Activated T-helper 2 cell treated with anti-CD3 and anti-CD28 coated beads, Interferon-gamma antibody, Interleukin-2, Interleukin-4, amounts not matched to agents 10 μg/mL and 5 μg/mL and 100 μg/mL, durations not matched to agents 14 hours and 24 hours and 36 hours (primary cell): ENCODE measurements at places on chromosomes 5 and 9.

- DNase-seq: no peak
These were observed 279.2 kb downstream of the NSG2 start for GRCh38 chr5:174324680-174325079.

- no peak for DNase-seq
These were observed 45.3 kb upstream of the ACTBL2 start for GRCh38 chr5:57527870-57528269.

DNA sequence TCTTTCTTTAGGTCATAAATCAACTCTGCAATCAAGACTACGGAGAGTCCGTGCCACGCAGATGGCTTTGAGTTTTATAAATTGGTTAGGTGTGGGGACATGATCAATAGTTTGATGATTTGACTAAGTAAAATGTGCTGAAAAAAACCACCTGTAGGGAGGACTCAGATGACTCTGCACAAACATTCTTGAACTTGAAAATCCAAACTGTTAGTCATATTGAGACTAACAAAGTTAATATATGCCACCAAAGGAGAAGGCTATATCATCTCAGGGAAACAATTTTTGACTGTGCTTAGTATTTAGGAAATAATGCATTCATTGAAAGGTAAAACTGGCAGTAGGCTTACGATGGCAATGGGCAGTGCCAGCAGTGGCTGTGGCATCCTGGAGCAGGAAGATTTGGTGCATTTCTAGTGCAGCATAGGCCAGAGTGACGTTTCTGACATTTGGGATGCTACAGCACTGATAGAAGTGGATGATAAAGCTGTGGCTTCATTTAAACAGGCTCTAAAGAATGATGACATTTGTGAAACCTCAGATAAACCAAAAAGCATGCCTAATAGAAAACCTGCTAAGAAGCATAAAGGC is 291.1 kb downstream of the MLLT3 start:
- DNase-seq: no peak

- peak; percentile 45 for DNase-seq
These were observed 24.2 kb downstream of the TCF7 start for GRCh38 chr5:134138416-134139376.

GRCh38 chr5:120803282-120803681 is 339.2 kb downstream of the PRR16 start:
- DNase-seq: no peak

GRCh38 chr5:16897284-16897704 is 38.8 kb downstream of the MYO10 start:
- DNase-seq: no peak

DNA sequence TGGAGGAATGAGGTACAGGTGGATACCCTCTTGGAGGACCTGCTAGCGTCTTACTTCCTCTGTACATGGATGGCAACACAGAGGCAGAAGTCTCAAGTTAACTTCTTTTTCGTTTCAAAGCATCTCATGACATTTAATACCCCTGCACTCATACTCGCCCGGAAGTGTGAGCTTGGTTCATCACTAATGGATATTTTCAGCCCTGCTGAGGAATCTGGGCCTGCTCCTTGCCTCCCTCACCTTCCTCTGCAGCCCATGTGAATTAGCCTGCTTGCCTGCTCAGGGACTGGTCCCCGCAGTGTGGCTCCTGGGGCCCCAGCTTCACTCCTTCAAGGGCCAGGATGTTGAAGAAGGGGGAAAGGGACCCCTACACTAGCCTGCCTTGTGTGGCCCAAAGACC is 34.1 kb downstream of the GADD45G start:
- DNase-seq: no peak

GRCh38 chr9:34985311-34985899 is 4.1 kb upstream of the DNAJB5 start:
- peak; percentile 49 for DNase-seq

GRCh38 chr5:124663101-124663506 is 83.3 kb downstream of the ZNF608 start:
- no peak for DNase-seq

DNA sequence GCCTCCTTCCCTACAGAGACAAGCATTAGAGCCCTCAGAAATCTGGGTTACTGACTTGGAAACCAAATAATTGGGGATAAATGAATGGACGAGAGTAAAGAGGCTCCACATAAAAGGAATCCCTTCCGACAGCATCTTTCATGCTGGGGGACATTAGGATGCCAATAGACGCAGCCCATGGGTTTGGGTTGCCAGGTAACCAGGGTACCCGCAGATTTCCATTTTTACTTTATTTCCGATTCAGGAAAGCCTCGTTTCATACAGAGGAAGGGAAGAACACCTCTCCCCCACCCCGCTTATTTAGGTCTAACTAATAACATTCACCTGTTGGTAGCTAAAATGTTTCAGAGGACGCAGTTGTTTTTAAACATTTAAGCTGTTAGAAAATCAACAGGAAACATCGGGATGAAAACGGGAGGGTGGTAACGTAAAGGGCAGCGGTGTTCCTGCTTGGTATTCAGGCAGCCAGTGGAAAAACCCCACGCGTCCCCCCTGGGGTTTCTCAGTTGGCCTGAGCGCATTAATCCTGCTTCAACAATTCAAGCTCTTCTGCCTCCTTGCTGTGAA is 179.5 kb downstream of the YTHDC2 start:
- no peak for DNase-seq

DNA sequence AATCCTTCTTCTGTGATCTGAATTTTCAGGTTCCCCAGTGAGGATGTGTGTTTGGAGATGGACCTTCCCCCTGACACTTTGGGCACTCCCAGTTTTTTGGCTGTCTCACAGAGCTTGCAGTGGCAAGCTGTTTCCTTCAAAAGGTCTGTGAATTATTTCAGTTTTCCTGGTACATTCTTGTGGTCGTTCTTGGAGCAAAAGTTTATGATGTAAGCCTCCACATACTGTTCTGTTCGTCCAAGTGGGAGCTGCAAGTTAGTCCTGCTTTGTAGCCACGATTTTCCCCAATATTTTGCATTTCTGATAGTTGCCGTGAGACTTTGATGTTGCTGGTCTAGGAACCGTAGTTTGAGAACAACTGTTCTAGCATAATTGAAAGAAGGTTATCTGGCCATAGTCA is 88.3 kb downstream of the MTAP start:
- DNase-seq: no peak

DNA sequence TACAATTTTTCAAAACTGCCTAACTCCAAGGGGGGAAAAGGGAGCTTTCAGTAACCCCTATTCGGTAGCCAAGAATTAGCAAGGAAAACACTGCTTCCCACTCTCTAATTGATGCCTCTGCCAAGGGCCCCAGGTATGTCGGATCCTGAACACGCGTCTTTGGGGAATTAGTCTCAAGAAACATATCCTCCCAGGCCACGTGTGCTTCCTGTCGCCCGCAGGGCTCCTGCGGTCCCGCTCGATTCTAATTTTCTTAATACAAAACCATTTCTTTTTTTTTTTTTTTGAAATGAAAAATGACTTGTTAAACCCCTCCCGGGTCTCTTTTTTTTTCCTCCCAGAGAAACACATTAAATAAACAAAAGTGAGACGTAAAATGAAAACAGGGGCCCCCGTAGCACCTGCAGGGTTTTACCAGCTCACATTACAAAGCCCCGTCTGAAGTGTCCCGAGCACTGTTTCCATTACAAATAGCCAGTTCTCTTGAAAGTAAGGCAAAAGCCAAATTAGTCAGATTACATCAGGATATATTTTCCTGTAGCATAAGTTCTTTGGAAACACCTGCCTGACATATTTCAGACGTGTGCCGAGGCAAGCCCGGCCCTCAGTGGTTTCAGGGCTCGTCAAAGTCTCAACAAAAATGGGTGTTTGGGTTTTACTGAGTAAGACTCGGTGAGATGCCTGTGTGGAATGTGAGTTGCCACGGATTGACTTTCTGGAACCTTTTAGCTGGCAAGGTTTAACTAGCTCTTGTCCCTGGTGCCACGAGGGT is 21.5 kb downstream of the SMIM23 start:
- no peak for DNase-seq

DNA sequence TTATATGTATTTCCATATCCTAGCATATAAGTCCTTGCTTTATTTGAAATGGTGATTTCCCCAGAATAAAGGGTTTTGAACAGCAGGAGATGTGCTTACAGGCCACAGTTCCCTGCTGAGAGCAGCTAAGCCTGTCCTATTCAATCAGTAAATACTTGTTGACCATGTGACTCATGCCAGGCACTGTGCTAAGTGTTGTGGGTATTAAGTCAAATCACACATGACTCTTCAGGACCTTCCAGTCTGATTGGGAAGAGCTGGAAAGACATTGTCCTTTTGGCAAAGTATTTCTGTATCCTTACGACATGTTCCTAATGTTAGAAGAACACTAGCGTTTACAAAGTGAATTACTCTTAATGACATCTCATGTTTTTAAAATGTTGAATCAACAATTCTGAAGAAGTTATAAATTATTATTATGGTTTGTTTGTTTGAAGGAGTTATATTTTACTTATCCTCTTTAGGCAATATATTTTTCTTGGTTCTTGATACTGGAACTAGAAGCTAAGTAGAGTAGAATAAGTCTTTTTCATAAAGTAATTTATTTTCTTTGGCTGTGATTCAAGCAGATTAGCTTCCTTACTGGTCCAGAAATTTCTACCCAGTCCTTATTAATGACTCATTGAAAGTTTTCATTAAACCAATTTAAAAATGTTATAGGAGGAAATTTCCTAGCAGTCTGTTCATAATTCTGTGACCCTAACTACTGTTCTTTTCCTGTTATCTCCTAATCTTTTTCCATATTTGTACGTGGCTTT is 82.1 kb downstream of the GAPVD1 start:
- no peak for DNase-seq

GRCh38 chr9:80143899-80144298 is 572.1 kb downstream of the TLE4 start:
- no peak for DNase-seq

DNA sequence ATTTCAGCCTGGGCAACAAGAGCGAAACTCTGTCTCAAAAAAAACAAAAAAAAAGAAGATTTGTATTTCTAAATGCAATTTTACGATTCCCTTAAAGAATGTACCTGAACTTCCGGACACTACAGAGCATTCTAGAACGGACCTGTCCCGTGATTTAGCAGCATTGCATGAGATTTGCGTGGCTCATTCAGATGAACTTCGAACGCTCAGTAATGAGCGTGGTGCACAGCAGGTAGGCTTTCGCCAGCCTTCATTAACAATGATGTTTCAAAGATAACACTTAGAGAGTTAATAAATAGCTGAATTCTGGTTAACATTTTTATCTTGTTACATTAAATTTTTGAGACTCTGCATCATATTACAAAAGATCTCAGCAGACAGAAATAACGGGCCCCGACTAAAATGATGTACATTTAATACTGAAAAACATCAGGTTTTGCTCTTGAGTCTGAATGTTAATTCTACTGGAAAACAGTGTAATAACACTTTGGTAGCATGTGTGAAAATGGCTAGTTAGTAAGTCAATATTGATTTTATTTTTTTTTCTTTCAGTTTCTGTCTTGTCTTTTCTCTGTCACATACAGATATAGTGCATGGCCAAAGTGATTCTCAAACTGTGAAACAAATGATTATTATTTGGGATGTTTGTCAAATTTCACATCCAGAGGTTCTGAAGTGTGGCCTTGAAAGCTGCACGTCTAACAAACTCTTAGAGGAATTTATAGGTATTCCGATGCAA is 23.3 kb downstream of the CCNH start:
- no peak for DNase-seq

DNA sequence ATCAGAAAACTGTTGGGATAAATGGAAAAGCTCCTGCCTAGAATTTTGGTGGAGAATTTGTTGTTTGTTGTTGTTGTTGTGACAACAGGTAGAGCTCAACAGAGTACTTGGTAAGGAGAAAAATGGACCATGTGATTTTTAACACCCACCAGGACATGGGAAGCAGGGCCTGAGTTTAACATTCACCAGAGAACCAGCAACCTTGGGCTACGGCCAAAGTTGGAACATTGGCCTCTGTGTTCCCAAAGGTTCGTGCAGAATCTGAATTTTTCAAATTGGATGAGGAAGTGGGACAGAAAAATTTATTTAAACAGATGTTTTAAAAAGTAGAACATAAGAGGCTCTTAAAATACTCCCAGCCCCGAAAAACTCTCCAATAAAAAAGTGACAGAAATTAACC is 127.0 kb downstream of the GNA14 start:
- DNase-seq: no peak

DNA sequence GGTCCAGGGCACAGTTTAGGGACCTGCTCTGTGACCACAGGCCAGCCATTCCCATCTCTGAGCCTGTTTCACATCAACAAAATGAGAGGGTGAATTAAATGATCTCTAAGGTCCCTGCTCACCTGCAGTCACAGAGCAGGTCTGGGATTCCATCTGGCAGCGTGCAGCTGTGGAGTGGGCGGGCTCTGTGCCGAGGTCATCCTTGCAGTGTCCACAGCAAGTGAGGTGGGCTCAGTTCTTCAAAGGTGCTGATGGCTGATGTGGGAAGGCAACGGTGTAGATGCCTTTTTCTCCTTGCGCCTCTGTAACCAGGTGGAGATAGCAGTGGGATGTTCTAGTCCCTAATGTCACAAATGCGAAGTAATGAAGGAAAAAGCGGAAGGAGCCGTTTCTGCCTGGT is 11.9 kb downstream of the OR2V1 start:
- no peak for DNase-seq
